Hematopoietic multipotent progenitor cell treated with erythropoietin and hydrocortisone succinate and interleukin-3 and kit ligand, for 8 days (in vitro differentiated cells): ENCODE measurements at places on chromosomes 5 and 9.

- DNase-seq, result no peak
These were observed 165.7 kb upstream of the SMC2 start for GRCh38 chr9:103928442-103928841.

DNA sequence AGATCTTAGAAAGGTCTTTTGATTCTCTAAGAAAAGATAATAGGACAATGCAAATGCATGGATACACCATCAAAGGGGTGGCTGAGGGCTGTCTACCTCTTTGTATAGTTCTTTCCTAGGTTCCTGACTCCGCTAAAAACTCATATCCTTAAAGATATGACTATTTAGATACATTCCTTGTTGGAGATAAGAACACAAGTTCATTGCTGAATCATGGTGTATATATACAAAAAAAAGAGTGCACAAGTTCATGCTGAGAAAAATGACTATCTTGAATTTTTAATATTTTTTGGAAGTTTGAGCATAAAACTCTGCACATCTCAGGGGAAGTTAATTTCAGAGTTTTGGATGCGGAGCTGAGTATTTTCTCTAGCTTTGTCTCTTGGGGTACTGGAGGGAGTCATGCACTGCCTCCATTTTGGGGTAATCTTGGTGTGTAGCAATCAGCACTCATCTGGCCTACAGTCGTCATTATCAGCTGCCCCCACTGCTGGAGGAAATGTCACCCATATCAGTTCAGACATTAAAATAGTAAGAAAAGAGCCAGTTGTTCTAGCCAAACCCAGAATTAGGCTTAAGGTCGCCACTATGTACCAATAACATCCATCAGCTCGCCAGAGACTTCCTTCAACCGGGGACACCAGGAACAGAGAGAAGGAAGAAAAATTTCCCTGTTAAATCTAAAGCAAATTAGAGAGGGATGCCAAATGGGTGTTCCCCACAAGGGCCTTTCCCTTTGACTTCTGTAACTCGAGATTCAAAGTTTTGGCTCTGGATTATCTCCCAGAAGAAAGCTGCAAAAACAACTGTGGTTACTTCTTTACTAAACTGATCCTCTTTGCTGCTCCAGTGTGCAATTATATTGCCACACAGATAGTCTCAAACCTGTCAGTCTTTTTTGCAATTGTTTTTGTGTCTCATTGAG, 49.0 kb downstream of the PTTG1 start:
- DNase-seq, result peak; percentile 77

DNA sequence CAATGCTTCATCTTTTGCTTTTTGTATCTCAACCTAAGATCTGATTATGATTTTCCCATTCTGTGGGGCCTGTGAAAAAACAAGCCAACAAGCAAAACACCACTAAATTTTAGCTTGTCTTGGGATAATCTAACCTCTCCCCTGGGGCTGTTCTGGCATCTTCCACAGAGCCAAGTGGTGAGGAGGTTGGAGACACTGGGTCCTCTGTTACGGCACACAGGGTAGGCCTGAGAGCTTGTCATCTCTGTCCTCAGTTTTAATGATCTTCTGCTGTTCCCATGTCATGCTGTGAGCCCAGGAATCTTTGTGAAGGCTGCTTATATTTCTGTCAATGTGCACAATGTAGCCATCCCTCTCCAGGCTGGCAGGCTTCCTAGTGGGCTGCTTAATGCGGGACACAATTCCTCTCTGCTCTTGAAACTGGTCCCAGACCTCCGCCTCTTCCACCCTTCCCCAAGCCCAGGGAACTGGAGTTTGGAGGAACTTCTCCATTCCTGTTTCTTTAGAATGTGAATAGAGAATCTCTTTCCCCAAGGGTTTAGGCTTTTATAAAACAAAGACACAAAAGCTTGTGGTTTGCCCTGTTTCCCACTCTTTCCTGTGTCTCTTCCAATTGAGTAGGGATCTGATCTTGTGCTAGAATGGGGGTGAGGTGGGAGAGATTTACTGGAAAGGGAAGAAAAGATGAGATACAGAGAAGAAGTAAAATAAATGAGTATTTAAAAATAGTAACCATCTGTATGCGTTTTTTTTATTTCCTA, 30.9 kb upstream of the SEMA6A start:
- DNase-seq, result no peak

DNA sequence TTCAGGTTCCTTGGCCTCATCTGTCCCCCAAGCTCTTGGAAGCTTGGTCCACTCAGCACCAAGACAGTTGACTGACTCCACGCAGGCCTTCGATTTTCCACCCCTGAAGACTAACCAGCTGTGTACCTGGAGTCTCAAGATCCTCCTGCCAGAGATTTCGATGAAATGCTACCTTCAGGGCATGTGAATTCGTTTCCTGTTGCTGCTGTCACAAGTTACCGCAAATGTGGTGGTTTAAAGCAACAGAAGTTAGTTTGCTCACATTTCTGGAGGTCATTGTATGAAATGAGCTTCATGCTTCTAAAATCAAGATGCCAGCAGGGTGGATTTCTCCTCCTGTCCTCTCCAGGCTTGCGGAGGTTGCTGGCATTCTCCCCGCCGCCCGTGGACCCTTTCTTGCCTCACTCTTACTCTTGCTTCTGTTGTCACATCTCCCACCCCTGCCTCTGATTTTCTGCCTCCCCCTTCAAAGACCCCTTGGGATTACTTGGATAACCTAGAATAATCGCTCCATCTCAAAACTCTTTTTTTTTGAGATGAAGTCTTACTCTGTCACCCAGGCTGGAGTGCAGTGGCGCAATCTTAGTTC, 27.6 kb upstream of the RETREG1 start:
- DNase-seq, result no peak

DNA sequence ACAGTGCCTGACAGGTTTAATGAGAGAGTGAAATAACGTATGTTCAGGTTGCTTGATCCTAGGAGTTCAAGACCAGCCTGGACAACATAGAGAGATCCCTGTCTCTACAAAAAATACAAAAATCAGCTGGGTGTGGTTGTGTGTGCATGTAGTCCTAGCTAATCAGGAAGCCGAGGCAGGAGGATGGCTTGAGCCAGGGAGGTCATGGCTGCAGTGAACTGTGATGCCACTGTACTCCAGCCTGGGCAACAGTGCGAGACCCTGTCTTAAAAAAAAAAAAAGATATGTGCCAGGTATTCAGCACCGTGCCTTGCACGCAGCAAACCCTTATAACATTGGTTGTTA, 38.8 kb upstream of the SPRY4 start:
- DNase-seq, result no peak

DNA sequence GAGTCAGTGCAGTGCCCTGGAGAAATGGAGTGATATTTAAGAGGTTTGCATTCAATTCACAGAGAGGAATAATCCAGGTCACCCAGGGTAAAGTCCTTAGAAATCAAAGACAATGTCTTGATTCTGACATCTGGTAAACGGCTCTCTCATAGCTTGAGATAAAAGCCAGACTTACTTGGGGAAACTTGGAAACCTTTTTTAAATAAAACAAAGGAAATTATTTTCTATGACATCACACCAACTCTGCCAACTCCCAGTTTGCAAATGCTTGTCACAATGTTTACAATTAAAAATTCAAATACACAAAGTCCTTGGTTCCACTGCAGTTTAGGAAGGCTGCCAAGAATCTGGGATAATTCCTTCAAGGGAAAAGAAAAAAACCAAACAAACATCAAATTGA, 255.1 kb upstream of the NREP start:
- no peak for DNase-seq
